CD4-positive, alpha-beta T cell treated with Interleukin-6 for 4 hours (primary cell): ENCODE measurements at places on chromosomes 4 and X.

DNA sequence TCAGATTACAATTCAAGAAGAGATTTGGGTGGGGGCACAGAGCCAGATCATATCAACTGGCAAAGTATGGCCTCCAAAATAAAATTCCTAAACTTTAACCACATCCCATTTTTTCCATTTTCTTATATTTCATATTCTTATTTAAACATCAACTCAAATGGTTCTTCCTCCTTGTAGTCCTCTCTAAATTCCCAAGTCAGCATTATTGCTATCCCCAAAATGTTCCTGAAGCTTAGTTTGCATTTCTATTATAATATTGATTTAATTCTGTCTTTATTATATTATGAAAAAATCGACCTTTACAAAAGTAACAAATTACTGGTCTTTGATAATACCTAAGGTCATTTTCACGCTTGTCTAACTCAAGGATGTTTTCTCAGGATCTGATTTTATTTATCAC, 67.5 kb downstream of the NPY1R start:
- no peak for DNase-seq

- no peak for DNase-seq
These were observed 136.4 kb upstream of the FAM9C start for GRCh38 chrX:13180807-13181206.

GRCh38 chrX:130167040-130167439, 1.4 kb upstream of the AIFM1 start:
- no peak for DNase-seq

- DNase-seq = no peak
These were observed 68.8 kb downstream of the IL15 start for GRCh38 chr4:141705048-141705746.

- DNase-seq = no peak
These were observed 222.5 kb downstream of the MGST2 start for GRCh38 chr4:139887962-139888735.
